Fibroblast of the aortic adventitia (primary cell): ENCODE measurements at places on chromosomes 7 and 10.

- peak; percentile 36 for DNase-seq
These were observed 5.3 kb downstream of the GLRX3 start for GRCh38 chr10:130141460-130141859.

- DNase-seq = peak; percentile 55
These were observed 133.6 kb downstream of the ZMIZ1 start for GRCh38 chr10:79202188-79203013.

GRCh38 chr7:21675255-21675654, 132.4 kb downstream of the DNAH11 start:
- no peak for DNase-seq

DNA sequence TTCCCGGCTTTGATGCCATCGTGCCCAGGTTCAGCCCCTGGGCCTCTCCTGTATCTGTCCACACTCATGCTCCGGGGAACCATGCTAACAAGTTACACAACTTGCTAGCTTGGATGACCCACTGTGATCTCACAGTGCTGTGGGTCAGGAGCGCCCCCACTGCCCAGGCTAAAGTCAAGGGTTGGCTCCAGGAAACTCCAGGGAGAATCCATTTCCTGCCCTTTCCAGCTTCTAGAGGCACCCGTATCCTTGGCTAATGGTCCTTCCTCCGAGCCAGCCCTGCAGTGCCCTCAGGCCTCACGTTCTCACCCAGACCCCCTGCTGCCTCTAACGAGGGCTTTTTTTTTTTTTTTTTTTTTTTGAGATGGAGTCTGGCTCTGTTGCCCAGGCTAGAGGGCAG, 19.5 kb downstream of the AMZ1 start:
- no peak for DNase-seq

GRCh38 chr10:111486346-111486745, 409.5 kb downstream of the ADRA2A start:
- DNase-seq = no peak

- no peak for DNase-seq
These were observed 22.2 kb downstream of the TMEM273 start for GRCh38 chr10:49165821-49166483.

GRCh38 chr7:136976504-136977251, 108.2 kb downstream of the CHRM2 start:
- peak; percentile 25 for DNase-seq

- DNase-seq = no peak
These were observed 1.3 kb downstream of the CAMK2B start for GRCh38 chr7:44324204-44324480.

GRCh38 chr10:46235705-46236545, 50.9 kb upstream of the ANTXRL start:
- no peak for DNase-seq

DNA sequence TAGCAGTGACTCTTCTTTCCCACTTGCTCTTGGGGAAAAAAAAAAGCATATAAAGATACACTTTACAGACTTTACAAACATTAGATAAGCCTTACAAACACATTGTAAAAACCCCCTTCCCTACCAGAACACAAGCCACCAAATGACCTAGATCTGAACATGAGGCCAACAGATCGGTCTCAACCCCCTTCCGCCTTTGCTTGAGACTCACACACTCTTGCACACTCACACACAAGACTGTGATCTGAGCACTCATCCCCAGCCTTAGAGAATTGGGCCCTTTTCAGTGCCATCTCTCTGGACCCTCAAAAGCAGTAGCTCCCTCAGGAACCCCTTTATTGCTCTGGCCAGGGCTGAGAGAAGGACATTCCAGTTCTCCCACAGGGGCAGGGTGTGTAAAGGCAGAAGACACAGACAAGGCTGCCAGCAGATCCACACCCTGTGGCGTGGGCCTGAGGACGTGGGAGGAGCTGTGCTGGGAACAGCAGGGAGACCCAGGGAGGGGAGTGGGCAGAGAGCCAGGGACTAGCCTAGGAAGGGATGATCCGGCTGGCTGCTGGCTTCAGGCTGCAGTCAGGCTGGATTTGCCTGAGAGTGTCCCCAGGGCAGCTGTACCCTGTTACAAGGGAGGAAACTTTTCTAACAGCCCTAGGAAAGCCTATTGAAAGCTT, 206.7 kb downstream of the KIAA1217 start:
- peak; percentile 56 for DNase-seq

DNA sequence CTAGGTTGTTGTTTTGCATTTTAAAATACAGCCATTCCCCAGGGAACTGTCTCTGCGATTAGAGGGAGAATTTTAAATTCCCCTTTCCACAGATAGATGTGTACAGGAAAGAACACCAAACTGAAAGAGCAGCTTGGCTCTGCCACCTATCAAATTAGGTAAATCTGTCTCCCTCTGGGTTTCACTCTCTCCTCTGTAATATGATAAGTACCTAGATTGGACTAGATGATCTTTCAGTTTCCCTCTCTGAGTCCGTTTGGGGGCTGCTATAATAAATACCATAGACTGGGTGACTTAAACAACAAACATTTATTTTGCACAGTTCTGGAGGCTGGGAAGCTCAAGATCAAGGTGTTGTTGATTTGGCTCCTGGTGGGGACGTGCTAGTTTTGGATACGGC, 186.0 kb downstream of the KIF20B start:
- no peak for DNase-seq
